ENCODE measurements at places on chromosomes 3 and 15.

DNA sequence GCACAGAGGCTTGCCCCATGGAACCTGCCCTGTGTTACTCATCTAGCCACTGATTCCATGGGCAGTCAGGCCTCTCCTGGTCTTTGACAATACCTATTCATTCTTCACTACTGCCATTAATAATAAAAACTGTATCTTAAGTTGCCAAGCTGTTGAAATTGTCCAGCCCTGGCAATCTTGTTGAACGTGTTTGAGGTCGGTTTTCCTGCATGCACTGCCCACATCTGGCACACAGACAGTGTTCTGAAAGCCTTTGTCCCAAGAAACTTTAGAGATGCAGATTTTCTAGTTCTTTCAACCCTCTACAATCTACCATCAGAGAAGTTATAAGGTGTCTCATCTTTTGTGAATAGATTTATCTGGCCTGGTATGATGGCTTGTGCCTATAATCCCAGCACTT is 567.2 kb upstream of the NECTIN3 start:
- no peak for DNase-seq

DNA sequence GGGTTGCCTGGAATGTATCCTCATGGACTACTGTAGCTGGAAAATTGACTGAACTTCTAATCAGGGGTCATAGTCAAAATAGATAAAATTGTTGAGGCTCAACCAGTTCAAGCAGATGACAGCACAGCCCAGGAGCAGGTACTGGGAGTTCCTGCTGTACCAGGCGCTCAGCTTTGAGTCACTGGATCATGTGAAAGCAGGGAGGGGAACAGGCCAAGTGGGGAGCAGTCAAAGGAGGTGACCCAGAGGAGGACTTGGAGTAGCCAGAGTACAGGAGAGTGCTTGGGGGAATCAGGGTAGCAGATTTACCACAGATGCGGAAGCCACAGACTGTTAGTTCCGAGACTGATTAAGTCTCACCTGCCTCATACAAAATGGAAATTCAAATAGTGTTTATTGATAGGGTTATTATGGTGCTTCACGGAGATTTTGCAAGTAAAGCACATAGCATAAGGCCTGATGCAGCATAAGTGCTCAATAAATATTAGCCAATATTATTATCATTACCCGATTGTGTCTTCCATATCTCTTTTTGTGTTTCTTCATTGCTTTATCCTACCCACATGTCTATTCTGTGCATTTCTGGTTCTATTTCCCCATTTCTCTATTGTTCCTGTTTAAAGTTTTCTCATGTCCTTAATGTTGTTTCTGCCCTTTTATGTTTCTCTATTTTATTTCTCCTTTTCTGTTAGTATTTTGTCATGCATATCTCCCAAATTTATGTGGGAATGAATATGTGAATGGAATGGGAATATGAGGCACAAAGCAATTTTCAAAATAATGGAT is 369.2 kb upstream of the MCTP2 start:
- DNase-seq: no peak

DNA sequence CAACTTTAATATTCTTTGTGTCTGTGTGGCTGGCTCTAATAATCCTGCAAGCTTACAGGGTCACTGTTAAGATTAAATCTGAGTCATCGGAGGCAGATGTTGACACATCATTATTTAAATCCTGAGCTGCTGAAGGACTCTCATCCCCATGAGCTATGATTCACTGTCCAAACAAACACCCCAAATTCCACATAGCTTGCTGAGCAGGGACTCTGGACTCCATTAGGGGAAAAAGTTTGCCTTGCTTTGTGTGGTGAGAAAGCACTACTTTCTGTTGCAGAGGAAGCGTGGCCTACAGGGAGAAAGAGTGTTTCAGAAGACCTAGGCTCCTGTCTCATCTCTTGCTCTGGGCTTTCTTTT is 213.7 kb downstream of the PDCD6IP start:
- DNase-seq: no peak

DNA sequence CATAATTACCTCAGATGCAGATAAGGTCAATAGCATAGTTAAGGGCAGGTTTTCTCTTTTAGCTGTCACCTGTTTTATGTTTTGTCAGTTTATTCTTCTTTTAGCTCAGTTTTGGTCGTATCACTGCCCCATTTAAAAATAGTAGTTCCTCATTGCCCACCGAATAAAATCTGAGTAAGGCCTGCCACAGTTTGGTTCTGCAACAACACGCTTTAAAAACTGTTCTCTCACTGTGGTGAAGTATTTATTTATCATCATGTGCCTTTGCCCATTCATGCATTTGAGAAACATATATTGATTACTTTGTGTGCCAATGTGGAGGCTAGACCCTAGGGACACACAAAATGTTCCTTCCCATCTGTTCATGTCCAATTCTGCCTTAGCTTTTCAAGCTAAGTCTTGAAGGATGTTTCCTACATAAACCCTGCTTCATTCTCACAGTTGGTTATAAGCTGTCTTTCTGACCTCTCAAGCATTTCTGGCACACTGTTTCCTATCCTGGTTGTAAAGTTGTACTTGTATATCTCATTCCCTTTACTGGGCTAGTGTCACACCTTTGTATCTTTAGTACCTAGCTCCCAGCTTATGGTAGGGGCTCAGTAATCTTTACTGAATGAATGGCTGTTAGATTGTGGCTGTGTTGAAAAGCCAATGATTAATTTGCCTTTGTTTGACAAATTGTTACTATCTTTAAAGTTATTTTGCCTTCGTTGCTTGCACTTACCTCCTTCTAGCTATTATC is 23.9 kb downstream of the AKAP13 start:
- no peak for DNase-seq

GRCh38 chr15:57245130-57245529 is 131.2 kb upstream of the CGNL1 start:
- DNase-seq: no peak

All from omental fat pad (tissue), 4 donors.